ENCODE measurements at places on chromosomes 5 and 9. TPM values are rescaled to one million over a fixed set of nuclear protein-coding genes. Genes with fewer than 3 reads are reported as not detected.

- no peak for DNase-seq
Measured at GRCh38 chr9:4124266-4124665, 175.6 kb downstream of the GLIS3 start.

- DNase-seq = no peak
Measured at GRCh38 chr9:68714416-68715180, 9.6 kb downstream of the PIP5K1B start.

DNA sequence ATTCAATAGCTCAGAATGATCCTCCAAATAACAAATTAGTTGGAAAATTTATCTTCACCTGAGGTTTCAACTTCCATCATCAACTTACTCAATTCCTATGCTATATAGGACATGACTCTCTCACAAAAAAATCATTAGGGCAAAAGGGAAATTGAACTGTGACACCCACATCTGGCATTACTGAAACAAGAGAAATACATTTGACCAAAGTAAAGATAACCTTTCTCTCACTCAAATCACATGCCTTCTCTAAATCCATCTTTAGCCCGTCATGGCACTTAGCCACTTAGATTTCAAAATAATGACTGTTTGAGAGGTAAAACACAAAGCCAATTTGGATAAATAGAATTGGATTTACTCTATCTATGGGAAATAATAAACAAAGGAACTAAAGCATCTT, 126.4 kb downstream of the ADAMTS6 start:
- DNase-seq = no peak

Gene SLC36A3
- total RNA-seq = not detected
